Fibroblast of villous mesenchyme (primary cell): ENCODE measurements at places on chromosomes 11 and 22. TPM values are rescaled to one million over a fixed set of nuclear protein-coding genes. Genes with fewer than 3 reads are reported as not detected.

- no peak for DNase-seq
These were observed 423.1 kb downstream of the ETS1 start for GRCh38 chr11:128164080-128164741.

- peak; percentile 1 for DNase-seq
These were observed 579.3 kb downstream of the BUD13 start for GRCh38 chr11:116193321-116194131.

- DNase-seq, result no peak
These were observed 3898.2 kb upstream of the OR11H1 start for GRCh38 chr22:11629661-11630385.

DNA sequence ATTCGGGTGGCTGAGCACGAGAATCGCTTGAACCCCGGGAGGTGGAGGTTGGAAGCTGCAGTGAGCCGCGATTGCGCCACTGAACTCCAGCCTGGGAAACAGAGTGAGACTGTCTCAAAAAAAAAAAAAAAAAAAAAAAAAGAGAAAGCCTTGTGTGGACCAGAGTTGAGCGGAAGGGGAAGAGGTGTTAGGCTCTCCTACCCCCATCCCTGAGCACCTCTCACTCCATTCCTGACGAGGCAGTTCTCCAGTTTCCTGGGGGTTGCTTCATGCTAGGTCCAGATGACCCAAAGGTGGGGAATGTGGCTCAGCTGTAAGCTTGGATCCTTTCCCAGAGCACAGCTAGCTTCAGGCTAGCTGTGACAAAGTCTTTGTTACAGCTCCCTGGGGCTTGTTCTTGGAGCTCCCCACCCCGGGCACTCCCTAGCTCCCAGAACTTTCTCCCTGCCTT is 8.8 kb upstream of the DNAL4 start:
- peak; percentile 90 for DNase-seq

DNA sequence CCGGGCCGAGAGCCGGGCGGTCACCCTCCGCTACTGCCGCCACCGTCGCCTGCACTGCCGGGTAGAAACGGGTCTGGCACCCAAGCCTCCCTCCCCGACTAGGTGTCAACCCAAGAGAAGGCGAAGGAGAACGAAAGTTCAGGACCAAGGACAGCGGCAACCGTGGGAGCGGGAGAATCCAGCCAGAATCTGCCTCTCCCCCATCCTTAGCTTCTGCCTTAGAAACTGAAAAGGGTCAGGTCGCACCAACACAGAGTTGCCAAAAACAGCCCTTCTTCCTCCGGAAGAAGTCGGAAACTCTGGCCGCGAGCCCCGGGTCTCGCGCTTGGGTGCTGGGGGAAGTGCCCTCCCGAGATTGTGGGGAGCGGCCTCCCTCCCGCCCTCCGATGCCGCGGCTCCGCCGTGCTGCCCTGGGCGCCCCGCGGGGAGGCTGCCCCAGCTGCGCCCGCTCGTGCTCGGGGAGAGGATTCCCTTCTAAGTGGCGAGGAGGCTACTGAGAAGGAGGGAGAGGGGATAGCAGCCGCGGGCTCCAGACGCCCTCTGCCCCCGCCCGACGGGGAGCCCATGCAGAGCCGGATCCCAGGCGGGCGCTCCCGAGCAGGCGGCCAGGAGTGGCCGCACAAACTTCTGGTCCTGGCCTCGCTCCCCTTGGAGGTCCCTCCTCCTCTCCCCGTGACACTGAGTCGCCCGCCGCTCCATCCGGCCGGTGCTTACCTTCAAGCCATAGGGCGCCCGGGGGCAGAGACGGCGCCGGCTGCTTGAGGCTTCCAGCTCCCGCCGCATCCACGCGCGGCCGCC is 637 bp downstream of the DRD2 start:
- peak; percentile 83 for DNase-seq

- no peak for DNase-seq
These were observed 9.7 kb downstream of the MMP3 start for GRCh38 chr11:102833731-102834130.

DNA sequence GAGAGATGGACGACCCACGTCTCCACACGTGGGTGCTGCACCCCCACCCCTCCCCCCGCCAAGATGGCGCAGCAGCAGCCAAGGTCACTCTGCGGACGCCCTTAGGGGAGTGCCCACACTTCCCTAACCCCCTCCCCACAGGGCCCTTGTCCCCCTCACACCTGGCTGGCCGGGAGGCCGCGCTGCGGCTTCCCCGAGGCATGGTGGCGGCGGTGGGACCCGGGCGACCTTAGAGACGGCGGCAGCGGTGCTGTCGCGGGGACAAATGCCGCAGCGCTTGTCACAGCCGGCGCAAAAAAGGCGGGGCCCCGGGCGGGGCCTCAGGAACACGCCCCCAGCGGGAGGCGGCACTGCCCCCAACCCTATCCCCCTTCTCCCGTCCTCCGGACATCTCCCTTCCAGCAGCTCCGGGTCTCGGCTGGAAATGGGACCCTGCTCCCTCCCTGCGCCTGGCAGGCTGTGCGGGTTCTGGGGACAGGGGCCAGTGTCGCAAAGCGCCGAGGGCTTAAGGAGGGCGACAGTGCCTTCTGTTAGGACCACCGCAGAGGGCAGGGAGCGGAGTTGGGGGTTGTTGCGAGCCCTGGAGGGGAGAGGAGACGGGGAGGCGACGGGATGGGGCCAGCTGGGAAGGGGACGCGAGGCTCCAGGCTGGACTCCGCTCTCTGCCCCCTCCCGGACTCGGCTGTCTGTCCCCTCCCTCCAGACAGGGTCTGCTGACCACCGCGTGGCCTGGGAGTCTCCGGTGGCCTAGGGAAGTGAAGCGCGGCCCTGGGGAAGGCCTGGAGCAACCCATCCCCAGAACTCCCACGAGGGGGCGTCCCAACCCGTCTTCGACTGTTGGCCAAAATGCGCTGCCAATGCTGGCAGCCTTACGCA is at the start of gene CHCHD10:
CHCHD10 (minus strand) TSS at position 300 of the 876 bp plus-strand sequence; CDS start at position 202, 98 bp downstream.
- peak; percentile 74 for DNase-seq

DNA sequence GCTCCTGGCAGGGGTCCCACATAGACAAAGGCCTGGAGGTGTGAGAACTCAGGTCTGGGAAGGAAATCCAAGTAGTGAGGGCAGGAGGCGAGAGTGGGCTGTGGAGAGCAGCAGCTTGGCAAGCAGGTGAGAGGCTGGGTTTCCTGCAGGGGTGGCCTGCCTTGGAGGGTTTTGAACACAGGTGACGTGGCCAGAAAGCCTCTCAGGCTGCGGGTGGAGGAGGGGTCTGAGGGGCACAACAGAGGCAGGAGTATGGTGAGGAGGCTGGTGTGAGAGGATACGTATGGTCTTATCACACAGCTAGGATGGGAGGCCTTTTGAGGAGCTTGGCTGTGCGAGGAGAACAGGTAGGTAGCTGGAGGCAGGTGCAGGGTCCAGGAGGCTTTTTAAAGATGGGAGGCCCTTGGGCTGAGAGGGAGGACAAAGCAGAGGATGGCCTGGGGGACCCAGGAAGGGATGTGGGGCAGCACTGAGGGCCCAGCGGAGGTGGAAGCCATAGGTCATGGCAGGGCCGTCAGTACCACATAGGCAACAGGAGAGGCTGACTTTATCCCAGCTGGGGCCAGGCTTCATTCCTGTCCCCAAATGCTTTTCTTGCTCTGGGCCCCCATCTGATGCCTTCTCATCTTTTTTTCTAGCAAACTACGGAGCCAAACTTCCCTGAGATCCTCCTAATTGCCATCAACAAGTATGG is 84.4 kb downstream of the MYO7A start:
- no peak for DNase-seq

GRCh38 chr11:15346907-15347306 is 232.2 kb downstream of the INSC start:
- DNase-seq, result no peak

The USP2 gene
- under 0.01 and 0.43 TPM in 2 replicates for total RNA-seq

DNA sequence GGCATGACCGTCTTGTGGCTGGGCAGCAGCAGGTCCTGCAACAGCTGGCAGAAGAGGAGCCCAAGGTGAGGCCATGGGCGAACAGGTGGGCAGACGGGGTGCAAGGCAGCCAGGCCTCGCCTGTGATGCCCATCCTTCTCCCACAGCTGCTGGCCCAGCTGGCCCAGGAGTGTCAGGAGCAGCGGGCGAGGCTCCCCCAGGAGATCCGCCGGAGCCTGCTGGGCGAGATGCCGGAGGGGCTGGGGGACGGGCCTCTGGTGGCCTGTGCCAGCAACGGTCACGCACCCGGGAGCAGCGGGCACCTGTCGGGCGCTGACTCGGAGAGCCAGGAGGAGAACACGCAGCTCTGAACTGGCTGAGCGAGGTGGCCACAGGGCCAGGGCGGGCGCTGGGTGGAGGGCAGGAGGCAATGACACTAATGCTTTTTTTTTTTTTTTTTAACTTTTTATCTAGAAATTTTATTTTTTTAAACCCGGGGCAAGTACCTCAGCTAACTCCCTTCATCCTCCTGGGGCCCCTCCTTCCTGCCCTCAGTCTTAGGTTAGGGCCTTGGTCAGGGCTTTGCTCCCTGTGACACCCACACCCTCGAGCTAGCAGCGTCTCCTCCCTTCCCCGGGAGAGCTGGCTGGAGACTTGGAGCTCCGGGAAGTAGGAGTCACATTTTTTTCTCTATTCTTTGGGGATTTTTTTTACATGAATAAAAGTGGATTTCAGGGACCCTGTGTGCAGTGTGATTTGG is 16.0 kb downstream of the PLCB3 start:
- DNase-seq, result no peak

The ZW10 gene
- 18.0 and 23.7 TPM in 2 replicates for total RNA-seq

DNA sequence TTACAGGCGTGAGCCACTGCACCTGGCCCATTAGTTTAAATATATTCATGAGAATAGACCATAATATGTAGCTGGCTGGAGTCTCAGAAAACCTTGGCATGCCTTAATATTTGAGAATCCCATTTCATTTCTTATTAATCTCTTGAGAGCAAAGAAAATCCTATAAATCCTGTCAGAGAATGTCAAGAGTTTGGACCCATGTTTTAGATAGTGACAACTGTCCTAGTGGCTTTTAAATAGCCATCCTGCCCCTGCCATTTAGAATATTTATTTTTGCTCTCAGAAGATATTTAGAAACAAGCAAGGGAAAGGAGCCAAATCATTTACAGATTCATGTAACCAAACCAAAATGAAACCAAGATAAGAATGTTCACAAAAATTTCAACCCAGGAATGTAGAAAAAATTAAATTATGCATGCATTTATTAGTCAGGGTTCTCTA is 107.2 kb downstream of the SWAP70 start:
- DNase-seq, result no peak

DNA sequence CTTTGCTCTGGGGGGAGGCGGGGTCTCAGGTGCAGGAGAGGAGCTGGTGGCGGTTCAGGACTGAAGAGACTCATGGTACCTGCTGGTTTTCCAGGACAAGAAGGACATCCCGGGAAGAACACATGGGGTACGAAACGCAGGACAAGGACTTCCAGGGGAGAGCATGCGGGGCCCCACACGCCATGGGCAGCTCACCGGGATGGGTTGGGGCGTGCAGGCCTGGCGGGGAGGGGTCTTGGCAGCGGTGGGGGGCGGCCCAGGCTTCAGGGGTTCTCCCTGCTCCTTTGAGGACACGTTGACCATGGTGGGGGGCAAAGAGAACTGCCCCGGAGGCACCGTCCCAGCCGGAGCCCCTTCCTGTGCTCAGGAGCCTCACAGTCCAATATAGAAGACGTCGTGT is 673.2 kb downstream of the BRD1 start:
- DNase-seq, result no peak

- DNase-seq, result no peak
These were observed 199.2 kb upstream of the CTSC start for GRCh38 chr11:88536616-88537265.

GRCh38 chr22:49007013-49007653 is 820.5 kb downstream of the BRD1 start:
- DNase-seq, result no peak

DNA sequence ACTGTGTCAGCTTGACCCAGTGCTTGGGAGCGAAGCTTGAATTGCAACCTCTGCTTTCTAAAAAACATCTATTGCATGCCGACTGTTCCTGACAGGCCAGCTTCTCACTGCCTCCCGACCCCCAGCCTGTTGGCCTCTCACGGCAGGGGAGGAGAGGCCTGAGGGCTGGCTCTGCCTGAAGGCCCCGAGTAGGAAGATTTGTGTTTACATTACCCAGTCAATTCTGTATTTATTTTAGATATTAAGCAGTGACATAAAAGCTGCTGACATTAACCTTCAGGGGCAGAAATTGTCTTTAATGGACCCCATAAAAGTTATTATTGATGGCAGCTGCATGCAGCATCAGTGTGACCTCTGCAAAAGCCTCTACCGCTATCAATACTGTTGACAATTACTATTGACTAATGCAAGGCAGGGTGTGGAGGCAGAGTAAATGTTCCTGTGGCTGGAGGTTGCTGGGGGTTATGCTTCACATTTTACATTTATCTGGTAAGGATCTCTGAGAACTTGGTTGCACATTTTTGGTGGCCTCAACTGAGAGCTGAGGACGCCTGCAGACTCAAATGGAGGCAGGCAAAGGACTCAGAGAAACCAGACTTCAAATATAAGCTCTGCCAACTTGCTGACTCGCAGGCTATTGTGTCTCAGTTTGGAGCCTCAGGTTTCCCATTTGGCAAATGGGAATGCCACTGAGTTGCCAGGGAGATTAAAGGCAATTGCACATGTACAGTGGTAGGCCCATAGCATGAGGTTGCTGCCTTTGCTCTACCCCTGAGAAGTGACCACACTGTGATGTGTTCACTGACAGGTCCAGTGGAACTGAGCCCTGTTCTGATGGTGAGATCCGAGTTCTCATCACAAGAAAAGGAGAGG is 380.5 kb downstream of the TENM4 start:
- DNase-seq, result no peak

GRCh38 chr11:57475671-57476046 is 15.3 kb downstream of the RTN4RL2 start:
- DNase-seq, result no peak

- no peak for DNase-seq
These were observed 46.4 kb downstream of the GAB4 start for GRCh38 chr22:16961477-16962186.

- DNase-seq, result peak; percentile 11
These were observed 61.2 kb downstream of the CECR2 start for GRCh38 chr22:17430412-17430811.

GRCh38 chr11:85875505-85875904 is 20.3 kb downstream of the CCDC83 start:
- peak; percentile 31 for DNase-seq

DNA sequence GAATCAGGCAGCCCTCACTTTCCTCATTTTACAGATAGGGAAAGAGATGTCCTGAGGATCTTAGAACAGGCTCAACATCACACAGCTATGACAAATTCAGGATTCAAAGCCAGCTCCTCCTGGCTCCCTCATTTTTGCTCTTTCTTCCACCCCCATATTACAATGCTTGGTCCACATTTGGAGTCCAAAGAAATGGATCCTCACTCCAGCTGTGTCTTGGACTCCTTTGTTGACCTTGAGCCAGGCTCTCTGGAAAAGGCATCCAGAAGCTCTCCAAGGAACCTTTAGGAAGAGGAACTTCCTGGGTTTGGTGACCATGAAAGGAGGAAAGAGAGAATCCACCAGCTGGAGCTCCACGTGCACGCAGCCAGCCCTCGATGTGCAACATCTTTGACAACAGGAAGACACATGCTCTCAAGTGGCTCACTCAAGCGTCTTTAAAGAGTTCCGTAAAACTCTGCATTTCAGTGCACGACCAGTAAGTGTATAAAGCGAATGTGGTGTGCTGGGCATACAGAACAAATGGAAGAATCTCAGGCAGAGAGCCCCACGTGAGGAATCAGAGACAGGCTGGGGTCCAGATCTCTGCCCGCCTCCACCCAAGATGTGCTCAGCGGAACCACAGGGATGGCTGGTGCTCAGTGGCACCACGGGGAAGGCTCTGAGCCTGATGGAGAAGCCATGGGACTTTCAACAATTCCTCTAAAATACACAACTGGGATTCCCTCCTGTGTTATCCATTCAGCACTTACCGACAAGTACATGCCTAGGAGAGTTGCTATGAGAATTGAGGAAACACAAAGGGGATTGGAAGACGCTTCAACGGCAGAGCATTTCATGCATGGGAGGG is 48.4 kb downstream of the ISX start:
- no peak for DNase-seq
